ENCODE measurements at places on chromosomes 7 and 10.

- no peak for DNase-seq
Measured at GRCh38 chr7:100063376-100063775, 13.8 kb downstream of the ZSCAN21 start.

DNA sequence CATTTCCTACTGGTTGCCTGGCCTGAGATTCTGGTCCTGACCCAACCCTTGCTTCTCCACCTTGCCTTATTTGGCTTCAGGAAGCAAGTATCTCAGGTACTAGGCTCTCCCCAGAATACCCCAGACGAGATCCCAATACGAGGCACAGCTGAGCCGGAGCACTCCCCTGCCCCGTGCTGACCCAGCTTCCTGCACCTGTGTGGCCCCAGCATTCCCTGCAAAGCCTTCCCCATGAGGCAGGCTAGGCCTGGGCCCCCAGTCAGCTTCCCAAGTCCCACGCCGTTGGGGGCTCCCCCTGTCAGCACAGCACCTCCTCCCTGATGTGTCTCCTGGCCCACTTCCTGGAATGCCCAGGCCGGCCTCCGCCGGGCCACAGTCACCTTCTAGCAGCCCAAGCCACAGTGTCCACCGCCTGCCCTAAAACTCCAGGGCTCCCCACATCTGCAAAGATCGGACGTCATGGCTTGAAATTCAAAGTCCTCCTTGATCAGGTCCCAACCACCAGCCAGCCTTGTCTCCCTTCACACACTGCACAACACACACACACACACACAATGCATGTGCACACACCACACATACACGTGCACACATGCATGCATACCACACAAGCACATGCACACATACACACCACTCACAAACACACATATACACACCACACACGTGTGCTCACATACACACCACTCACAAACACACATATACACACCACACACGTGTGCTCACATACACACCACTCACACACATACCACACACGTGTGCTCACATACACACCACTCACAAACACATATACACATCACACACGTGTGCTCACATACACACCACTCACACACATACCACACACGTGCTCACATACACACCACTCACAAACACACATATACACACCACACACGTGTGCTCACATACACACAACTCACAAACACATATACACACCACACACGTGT is 78.9 kb upstream of the FOXK1 start:
- no peak for DNase-seq

GRCh38 chr7:74002474-74003017 is 25.4 kb upstream of the ELN start:
- peak; percentile 84 for DNase-seq

DNA sequence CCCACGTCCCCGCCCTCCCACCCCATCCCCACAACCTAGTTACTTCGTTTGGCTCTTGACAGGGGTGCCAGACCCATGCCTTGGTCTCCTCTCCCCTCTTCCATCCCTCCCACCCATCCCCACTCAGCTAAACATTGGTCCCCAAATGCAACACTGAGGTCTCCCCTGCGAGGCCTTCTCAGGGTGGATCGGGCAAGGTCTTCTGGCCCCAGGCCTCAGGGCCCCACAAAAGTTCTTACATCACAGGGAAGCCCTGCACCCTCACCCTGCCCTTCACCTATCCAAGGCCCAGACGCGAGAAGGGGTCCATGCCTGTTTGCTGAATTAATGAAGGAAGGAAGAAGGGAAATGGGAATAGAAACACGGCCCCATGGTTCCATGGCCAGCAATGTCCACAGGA is 32.0 kb downstream of the TNS3 start:
- no peak for DNase-seq

GRCh38 chr7:112946350-112946749 is 140.3 kb downstream of the GPR85 start:
- no peak for DNase-seq

DNA sequence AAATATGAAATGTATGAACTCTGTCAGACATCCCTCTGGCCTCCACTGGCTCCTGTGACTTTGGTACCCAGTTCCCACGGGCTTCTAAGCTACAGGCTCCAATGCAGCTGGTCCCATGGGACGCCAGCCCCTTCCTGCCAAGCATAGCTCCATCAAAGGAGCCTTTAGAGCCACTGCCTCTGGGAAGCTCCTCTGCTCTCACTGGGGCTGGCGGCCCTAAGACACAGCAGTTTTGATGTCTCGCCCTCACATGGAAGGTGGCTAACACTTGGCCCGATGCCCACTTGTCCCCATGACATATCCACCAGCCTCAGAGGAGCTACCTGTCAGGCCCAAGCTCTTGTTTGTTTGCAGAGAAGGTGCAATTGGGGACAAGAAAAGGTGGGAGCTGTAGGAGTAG is 453.7 kb upstream of the LRRN3 start:
- DNase-seq: no peak

DNA sequence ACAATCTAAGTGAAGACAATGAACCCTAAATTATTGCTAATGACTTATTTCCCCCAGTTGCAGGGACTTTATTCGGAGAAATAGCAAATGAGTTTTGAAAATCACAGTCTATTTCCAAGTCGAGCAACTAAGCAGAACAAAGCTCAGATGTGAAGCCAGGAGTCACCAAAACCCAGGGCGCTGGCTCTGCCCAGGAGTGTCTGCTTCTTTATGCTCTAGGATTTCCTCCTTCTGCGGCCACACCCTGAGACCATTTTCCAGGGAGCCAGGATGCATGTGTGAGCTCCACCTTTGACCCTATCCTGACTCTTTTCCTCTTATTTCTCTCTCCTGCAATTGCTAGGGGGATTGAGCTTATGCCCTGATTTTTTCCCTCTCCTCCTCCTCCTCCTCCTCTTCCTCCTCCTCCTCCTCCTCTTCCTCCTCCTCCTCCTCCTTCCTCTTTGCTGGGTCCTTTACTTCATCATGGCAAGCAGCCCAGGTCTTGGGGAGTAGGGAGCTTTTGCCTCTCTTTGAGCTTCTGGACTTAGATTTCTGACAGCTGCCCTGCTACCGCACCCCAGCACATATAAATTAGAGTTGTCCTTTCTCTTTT is 234.4 kb downstream of the ARL4A start:
- no peak for DNase-seq

- no peak for DNase-seq
Measured at GRCh38 chr10:31586723-31587638, 268.0 kb downstream of the ZEB1 start.

DNA sequence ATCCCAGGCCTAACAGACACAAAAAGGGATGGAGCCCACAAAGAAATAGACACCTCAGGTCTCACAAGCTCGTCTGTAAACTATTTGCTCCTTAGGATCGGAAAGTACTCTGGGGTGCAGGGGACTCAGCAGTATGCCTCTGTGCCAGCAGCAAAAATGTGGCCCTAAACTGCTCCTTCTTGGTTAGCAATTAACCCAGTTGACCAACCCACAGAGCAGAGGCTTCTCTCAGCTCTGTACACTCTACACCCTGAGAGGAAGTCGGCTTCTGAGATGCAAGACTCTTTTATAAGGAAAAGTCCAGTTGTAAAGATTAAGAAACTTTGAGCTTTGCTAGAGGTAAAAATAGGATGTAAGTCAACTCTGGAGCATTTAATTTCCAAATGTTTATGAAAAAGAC is 156.3 kb upstream of the PRSS58 start:
- no peak for DNase-seq

DNA sequence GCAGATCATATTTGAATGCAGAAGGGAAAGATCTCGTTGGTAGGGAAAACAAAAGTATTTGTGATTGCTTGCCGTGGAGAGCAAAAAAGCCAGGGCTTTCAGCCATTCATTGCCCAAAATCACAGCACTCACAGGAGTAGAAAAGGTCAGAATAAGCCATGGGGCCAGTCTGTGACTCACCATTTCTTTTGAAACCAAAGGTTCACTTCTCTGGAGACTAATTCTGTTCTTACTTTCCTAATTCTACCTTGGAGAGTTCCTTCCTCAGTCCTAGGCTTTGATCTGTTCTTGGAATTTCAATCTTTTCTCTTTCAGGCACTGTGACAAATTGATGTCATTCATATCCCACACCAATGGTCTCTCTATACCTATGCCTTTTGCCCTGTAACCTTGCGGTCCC is 54.1 kb upstream of the FAM180A start:
- DNase-seq: no peak

GRCh38 chr7:96910486-96910885 is 94.9 kb upstream of the DLX6 start:
- DNase-seq: no peak

DNA sequence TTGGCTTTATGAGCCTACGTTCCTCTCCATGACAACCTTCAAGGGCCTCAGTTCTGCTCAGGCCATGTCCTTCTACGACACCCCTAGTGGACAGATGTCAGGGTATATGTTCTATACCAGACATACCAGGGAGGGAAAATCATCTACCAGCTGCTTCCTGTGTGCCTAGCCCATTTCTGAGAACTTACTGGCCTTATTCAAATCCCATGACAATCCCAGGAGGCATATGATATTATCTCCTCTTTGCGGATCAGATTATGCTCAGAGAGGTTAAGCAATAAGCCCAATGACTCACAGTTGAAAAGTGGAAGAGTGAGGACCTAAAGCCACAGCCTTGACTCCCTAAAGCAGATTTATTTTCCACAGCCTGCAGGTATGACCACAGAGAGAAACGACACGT is 139.3 kb downstream of the GLI3 start:
- no peak for DNase-seq

- no peak for DNase-seq
Measured at GRCh38 chr10:132368881-132369635, 27.9 kb upstream of the PWWP2B start.

DNA sequence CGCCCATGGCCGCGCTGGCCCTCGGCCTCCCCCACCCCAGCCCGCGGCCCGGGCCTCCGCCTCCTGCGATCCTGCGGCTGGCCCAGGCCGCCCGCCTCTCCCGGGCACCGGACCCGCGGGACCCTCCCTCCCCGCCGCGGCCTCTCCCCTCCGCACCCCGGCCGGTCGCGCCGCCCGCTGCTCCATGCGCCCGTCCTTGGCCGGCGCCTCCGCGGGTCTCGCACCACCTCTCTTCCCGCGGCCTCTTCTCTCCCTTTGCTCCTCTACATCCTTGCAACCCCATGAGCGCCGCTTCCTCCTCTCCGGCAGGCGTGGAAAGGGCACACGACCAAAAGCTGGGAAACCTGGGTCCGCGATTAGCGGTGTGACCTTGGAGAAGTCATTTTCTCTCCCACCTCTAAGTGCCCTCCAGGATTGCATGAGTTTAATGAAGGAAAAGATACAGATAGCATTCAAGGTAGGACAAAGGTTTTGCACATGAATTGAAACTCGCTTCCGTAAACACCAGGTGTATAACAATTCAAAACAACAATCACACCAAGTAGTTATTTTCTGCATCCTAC is 448 bp upstream of the SRPK2 start:
- DNase-seq: peak; percentile 37
